Activated B cell treated with CpG ODN at 0.5 μM for 24 hours (primary cell): ENCODE measurements at places on chromosomes 1 and 21. TPM values are rescaled to one million over a fixed set of nuclear protein-coding genes. Genes with fewer than 3 reads are reported as not detected.

- no peaks in the 10 kb centered on the region for H3K4me1 ChIP-seq
- H3K27me3 ChIP-seq: peaks cover 6% of the 10 kb centered on the region
- H3K27ac ChIP-seq: no peak overlapping the region
- no peak for DNase-seq
- no peaks in the 10 kb centered on the region for H3K36me3 ChIP-seq
- H3K4me3 ChIP-seq: no peak overlapping the region
Measured at GRCh38 chr1:162943622-162944021, 82.6 kb upstream of the CCDC190 start.

The HCN3 gene
- 2.7 TPM in 2 replicates for total RNA-seq

The THEM5 gene
- total RNA-seq: not detected in 2 replicates

The CA6 gene
- not detected in 2 replicates for total RNA-seq

The PDXK gene
- total RNA-seq: 45.2 and 54.2 TPM in 2 replicates

GRCh38 chr1:160108888-160109662 lies 6.5 kb upstream of the ATP1A2 start:
- DNase-seq: no peak
- H3K4me3 ChIP-seq: no peak overlapping the region
- peaks cover 11% of the 10 kb centered on the region for H3K27me3 ChIP-seq
- no peaks in the 10 kb centered on the region for H3K36me3 ChIP-seq

DNA sequence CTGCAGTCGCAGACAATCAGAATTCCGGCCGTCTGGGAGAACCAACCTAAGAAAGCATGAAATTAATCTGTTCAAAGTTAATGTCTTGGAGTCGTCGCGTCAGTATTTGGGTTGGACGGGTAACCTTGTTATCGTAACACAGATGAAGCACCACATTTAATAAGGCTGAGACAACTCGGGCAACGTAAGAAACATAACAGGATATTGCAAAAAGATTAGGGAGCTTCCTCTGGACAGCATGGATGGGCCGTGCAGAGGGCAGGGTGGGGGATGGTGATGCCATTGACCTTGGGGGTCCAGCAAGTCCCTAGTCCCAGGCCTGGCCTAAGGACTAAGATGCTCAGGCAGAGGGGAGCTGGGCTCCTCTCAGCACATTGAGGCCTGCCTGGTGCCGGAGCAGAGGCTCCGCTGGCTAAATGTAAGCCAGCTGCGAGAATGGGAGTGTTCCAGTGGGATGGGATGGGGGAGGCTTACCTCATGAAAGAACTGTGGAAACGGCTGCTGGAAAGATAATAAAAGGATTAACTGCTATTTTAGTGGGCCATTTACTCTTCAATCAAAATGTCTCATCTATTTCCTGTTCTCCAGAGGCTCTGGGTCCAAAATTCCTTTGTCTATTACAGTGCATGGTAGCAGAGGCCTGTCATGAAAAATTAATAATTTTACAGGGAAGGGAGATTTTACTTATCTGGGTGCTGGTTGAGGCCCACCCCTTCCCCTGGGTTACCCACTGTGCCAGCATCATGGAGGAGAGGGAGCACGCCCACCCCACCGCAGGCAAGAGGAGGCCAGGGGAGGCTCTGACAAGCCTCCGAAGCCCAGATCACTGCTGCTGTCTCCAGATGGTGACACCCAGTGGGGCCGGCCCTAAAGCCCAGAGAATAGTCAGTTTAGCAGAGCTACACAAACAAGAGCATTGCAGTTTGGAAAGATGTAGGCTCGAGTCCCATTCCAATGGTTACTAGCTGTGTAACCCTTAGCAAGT lies 131.6 kb downstream of the DMRTB1 start:
- H3K27ac ChIP-seq: no peak overlapping the region
- H3K4me3 ChIP-seq: no peak overlapping the region
- H3K27me3 ChIP-seq: no peaks in the 10 kb centered on the region
- H3K36me3 ChIP-seq: no peaks in the 10 kb centered on the region
- DNase-seq: no peak

The HIVEP3 gene
- 12.6 and 14.4 TPM in 2 replicates for total RNA-seq

- H3K27me3 ChIP-seq: peaks cover 22% of the 10 kb centered on the region
- H3K27ac ChIP-seq: no peak overlapping the region
- H3K4me3 ChIP-seq: no peak overlapping the region
- no peaks in the 10 kb centered on the region for H3K36me3 ChIP-seq
- H3K4me1 ChIP-seq: no peaks in the 10 kb centered on the region
Measured at GRCh38 chr1:30604801-30605440, 118.5 kb downstream of the MATN1 start.

The CITED4 gene
- 0.54 and 0.98 TPM in 2 replicates for total RNA-seq

DNA sequence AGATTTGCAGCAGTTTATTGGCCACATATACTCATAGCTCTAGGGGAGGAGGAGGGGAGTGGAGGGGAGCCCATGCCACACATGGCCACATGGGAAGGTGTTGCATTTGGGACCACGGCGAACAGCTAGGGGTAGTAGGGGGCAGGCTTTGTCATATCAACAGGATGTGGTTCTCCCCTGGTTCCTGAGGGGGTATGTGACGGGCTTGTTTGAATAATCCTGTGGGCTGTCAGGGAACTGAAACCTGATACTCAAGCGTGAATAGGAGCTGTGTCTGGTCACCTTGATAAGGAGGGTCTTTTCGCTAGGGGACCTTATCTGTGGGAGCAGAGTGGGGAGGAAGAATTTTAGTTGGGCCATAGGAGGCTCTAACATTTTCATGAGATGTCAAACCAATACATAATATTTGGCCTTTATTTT lies 264.7 kb downstream of the CTH start:
- no peak for DNase-seq
- H3K27ac ChIP-seq: no peak overlapping the region
- peaks cover 15% of the 10 kb centered on the region for H3K4me1 ChIP-seq
- H3K27me3 ChIP-seq: no peaks in the 10 kb centered on the region

The UQCRHL gene
- total RNA-seq: 1.7 and 1.9 TPM in 2 replicates

DNA sequence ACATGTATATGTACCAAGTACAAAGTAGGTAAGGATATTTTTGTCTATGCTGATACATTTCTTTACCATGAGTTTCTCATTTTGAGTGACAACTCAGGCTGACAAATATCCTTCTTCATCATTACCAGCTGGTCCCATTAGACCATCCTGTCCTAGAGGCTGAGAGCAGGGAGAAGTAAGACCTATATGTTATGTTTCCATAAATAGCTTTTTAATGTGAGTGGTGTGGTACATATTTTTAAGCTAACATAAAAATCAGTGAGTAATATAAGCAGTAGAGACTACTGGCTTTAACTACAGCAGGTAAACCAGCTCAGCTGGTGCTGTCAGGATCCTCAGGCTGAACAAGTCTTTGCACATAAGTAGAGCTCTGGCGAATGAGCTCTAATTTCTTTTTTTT lies 62.4 kb downstream of the CLEC20A start:
- H3K27ac ChIP-seq: no peak overlapping the region
- H3K4me1 ChIP-seq: no peaks in the 10 kb centered on the region
- no peaks in the 10 kb centered on the region for H3K36me3 ChIP-seq
- H3K27me3 ChIP-seq: peaks cover 2% of the 10 kb centered on the region
- DNase-seq: no peak

The KRTAP19-3 gene
- not detected in 2 replicates for total RNA-seq

DNA sequence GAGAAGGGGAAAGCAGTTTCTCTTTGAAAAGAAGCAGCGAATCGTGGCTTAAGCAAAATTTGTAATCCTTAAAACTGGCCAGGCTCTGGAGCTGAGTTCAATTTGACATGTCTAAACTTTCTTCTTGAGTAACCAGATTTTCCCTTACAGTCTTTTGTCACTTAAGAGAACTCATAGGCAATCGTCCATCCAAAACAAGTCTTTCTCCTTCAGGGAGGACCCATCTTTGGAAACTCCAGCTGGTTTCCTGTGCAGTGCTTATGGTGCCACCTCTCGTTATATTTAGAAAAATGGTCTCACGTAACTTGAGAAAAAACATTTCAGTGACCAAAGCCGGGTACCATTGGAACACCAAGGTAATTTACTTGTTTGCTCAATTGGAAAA lies 1.8 kb upstream of the PTTG1IP start:
- H3K4me3 ChIP-seq: peak overlapping the region; percentile 92
- no peaks in the 10 kb centered on the region for H3K27me3 ChIP-seq
- peak overlapping the region; percentile 92 for H3K27ac ChIP-seq
- no peak for DNase-seq
- no peaks in the 10 kb centered on the region for H3K36me3 ChIP-seq

- H3K4me1 ChIP-seq: peaks cover 73% of the 10 kb centered on the region
- H3K27ac ChIP-seq: peak overlapping the region; percentile 59
- peaks cover 69% of the 10 kb centered on the region for H3K36me3 ChIP-seq
- H3K4me3 ChIP-seq: no peak overlapping the region
- DNase-seq: no peak
Measured at GRCh38 chr1:207328004-207328403, 6.5 kb downstream of the CD55 start.

DNA sequence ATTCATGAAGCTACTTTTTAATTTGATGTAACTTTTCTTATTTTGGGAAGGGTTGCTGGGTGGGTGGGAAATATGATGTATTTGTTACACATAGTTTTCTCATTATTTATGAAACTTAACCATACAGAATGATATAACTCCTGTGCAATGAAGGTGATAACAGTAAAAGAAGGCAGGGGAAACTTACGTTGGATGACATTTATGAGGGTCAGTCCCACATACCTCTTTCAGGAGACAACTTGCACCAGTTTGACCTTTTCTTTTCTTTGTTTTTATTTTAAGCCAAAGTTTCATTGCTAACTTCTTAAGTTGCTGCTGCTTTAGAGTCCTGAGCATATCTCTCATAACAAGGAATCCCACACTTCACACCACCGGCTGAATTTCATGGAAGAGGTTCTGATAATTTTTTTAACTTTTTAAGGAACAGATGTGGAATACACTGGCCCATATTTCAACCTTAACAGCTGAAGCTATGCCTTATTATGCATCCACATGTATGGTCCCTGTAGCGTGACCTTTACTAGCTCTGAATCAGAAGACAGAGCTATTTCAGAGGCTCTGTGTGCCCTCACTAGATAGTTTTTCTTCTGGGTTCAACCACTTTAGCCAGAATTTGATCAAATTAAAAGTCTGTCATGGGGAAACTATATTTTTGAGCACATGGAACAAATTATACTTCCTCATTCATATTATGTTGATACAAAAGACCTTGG lies 28.0 kb upstream of the KIAA1614 start:
- H3K4me1 ChIP-seq: peaks cover 15% of the 10 kb centered on the region
- H3K4me3 ChIP-seq: no peak overlapping the region
- no peaks in the 10 kb centered on the region for H3K27me3 ChIP-seq
- DNase-seq: no peak

DNA sequence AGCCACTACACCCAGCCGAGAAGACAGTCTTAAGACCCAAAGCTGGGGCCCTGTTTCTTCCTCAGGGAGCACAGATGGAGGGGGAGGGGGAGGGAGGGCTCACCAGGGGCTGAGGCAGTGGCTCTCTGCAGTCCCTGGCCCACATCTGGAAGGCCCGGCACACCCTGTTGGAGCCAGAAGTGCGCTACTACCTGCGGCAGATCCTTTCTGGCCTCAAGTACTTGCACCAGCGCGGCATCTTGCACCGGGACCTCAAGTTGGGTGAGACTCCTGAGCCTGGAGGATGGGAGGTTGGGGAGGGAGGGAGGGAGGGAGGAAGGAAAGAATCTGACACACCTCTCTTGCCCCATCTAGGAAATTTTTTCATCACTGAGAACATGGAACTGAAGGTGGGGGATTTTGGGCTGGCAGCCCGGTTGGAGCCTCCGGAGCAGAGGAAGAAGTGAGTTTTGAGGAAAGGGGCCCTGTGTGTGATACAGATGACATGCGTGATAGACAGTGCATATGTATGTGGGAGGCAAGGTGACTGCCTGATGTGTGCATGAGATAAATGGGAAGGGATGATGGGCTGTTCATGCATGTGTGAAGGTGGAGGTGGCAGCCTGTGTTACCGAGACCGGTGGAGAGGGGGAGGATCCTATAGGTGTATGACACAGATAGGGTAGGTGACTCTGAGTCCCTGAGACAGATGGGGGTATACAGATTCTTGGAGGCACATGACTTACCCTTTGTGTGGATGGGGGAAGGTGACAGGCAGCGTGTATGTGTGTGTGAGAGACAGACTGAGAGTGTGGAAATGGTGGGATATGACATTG lies 1.5 kb downstream of the PLK3 start:
- peak overlapping the region; percentile 68 for H3K27ac ChIP-seq
- H3K27me3 ChIP-seq: no peaks in the 10 kb centered on the region
- peaks cover 35% of the 10 kb centered on the region for H3K4me1 ChIP-seq
- no peak for DNase-seq
- peaks cover 47% of the 10 kb centered on the region for H3K36me3 ChIP-seq
- peak overlapping the region; percentile 91 for H3K4me3 ChIP-seq

DNA sequence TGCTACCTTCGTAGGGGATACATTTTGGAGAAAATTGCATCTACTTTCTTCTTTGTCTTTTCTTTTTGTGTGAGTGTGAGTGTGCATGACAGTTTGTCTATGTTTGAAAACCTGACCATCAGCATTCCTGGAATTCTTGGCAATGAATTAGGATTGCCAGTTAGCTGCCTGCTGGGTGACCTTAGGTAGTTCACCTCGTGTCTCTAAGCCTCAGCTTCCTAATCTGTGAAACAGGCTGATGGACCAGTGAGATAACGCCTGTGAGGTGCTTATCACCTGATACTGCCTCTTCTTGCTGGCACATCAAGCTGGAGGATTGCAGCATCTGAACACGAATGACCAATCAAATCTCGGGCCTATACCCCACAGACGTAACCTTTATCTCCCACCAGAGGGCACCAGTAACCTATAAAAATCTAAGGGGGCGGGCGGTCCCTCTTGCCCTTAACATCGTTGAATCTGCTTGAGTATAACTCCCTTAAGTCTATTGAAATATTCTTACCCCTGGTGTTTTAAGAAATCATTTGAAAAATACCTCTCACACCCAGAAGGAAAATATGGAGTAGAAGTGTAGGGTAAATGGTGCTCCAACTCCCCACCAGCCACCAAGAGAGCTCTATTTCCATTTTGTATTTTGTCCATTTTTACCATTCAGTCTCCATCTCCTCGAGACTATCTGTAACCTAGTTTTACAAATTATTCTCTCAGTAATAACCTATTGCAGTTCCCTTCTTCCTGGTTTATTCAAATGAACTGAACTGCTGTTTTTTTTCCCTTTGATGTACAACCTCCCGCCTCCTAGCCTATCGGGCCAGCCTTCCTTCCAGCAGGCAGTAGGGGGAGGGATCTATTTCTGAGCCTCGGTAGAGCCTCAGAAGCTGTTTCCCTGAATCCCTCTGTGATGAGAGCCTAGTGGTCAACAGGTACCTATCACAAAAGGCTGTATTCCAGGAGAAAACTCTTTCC lies 49.7 kb downstream of the MDM4 start:
- peaks cover 82% of the 10 kb centered on the region for H3K36me3 ChIP-seq
- peak overlapping the region; percentile 68 for H3K27ac ChIP-seq
- H3K4me3 ChIP-seq: peak overlapping the region; percentile 22
- H3K4me1 ChIP-seq: peaks cover 41% of the 10 kb centered on the region

- H3K27ac ChIP-seq: no peak overlapping the region
- peaks cover 3% of the 10 kb centered on the region for H3K27me3 ChIP-seq
- DNase-seq: no peak
- peaks cover 2% of the 10 kb centered on the region for H3K4me1 ChIP-seq
- H3K36me3 ChIP-seq: no peaks in the 10 kb centered on the region
Measured at GRCh38 chr1:112770724-112771123, 55.6 kb upstream of the PPM1J start.
